ENCODE measurements at places on chromosomes 7 and 10.

GRCh38 chr7:158829021-158829341 lies 328 bp downstream of the ESYT2 start:
- DNase-seq, result peak; percentile 78

DNA sequence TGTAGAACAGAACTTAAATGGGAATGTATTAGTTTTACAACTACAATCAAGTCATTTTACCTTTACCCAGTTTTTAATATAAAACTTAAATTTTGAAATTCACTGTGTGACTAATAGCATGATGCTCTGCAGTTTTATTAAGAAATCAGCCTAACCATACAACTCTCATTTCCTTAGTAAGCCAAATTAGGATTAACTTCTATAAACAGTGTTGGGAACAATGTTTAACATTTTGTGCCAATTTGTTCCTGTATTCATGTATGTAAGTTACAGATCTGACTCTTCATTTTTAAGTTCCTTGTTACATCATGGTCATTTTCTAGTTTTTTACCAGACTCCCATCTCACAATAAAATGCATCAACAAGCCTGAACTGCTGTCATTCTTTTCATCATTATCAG lies 209.8 kb downstream of the ZEB1 start:
- no peak for DNase-seq

- no peak for DNase-seq
Observed at GRCh38 chr10:62870866-62871265, 54.7 kb upstream of the EGR2 start.

- no peak for DNase-seq
Observed at GRCh38 chr7:116906391-116906790, 44.0 kb downstream of the CAPZA2 start.

DNA sequence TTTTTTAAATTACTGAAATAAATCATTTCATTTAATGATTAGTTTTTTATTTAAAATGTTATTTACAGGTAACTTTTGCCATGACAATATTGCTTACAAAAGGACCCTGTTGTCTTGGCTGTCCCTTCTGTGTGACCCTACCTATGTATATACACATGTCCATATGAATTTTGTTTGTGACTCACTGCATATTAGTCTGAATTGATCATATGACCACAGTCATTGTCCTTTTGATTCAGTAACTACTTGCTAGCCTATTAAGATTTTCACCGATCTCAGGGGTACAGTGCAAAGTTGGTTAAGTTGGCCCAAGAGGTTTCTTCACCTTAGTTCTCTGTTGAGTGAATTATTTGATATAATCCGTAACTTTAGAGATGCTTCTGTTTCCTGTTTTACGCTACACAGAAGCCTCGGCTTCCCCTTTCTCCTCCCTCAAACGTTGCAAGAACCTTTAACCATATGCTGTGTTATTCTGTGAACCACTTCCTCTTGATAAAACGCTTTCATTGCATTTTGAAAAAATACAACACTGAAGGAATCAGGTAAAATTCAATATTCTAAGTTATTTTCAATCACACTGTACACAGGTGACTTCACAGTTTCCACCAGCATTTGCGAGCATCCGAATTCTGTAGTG lies 43.9 kb downstream of the APBB1IP start:
- no peak for DNase-seq

DNA sequence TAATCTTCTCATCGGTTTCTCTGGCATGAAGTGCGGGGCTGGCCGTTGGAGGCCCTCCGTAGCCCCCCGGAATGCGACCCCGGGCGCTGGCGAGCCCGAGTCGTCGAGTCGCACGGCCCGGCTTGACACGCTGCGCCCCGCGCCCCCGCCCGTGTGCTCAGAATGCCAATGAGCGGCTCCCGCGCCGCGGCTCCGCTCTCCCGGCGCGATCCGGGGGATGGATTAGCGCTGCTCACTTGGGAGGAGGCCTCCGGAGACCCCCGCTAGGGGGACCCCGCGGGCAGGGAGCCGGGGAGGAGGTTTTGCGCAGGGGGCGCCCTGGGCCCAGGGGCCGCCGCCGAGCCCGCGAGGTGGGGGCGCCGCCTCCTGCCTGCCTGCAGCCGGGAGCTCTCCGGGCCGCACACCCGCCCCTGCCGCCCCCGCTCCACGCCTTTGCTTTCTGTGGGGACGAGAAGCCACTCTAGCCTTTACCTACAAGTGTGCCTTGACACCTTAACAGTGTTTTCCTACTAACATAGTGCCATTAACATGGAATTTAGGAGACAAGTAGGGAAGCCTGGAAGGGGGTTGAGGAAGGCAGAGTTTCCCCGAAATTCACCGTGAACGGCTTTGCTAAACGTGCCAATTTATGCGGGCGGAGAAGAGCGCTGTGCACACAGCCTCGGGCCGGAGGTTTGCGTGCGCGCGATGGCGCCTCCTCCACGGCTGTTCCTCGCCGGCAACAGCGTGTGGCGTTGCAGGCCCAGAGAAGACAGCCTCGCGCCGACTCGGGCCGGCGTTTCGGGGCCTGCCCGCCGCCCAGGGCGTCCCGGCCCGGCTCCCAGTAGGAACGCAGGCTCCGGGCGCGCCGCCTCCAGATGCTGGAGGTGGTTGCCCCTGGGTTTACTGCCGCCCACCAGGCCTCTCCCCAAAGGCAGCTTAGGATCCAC lies 7.1 kb downstream of the SHH start:
- peak; percentile 62 for DNase-seq

DNA sequence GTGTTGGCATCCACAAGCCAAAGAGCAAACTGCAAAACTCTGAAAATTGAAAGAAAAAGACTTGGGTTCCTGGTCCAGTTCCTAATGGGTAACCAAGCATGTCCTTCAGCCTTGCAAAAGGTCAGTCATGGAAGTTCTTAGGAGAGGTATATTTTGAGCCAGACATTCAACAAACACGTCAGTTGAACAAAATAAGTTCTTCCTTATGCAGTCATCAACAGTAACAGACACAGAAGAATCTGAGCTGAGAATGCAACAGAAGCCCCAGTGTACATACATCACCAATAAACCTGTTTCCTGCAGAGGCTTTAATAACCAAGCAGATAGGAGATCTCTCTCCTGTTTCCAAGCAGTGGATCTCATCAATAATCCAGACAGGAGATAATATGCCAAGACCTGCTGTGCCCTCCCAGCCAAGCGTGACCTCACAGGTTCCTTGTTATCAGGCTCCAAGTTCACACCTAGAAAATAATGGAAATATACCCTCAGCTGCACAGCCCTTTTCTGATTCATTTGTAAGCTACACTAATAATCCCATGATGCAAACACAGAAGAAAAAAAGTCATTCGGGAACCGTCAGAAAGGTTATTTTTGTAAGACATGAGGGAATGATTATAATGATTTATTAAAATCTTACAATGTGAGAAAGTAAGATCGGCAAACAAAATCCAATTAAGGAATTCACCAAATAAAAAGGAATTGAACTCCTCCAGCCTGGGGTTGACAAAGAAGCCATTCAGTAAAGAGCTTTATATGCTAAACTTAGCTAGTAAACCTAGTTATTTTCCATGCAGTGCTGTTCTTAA lies 90.7 kb downstream of the DGKI start:
- no peak for DNase-seq

DNA sequence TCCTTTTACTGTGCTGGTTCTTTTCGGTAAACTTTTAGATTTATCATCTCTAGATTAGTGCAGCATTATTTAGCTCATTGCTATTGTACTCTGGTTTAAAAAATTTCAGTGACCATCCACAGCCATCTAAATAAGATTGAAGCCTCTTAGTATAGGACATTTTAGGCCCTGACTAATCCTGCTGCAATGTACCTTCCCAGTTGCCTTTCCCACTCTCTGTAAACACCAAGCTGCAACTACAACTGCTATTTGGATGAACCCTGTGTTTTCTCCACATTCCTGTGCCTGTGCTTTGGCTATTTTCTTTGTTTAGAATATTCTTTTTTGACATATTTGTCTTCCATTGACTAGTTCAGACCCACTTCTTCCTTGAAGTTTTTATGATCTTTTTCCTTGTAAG lies 314.6 kb downstream of the AUTS2 start:
- no peak for DNase-seq

DNA sequence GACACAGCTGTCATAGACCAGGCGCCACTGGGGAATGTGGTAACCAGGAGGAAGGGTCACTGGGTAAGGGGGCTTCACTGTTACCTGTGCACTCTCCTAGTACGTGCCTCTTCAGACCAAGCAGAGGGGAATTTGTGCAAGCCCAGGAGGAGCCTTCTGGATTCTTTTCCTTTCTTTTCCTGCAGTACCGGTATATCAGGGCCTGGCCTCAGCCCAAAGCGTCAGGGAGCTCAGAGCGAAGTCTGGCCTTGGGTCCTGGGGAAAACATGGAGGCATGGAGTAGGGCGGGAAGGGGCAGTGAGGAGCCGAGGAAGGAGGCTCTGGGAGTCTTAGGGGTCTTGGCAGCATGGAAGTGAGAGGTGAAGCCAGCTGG lies 133.6 kb upstream of the GDF10 start:
- DNase-seq, result no peak

DNA sequence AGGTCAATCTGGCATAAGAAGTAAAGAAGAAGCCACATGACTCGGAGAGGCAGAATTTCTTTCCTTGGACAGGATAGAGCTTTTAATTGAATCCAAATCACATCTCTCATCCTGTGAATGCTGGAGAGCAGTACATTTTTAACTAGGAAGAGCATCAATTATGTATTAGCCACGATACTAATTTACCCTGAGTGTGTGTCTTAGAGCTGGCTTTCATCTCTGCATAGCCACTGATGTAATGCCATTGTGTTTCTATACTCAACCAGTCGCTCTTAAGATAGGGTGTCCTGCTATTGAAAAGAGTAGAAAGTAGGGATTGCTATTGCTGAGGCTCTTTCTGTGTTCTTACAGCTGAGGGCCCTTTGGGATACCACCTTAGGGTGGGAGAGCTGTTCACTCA lies 280.3 kb downstream of the AUTS2 start:
- DNase-seq, result no peak

DNA sequence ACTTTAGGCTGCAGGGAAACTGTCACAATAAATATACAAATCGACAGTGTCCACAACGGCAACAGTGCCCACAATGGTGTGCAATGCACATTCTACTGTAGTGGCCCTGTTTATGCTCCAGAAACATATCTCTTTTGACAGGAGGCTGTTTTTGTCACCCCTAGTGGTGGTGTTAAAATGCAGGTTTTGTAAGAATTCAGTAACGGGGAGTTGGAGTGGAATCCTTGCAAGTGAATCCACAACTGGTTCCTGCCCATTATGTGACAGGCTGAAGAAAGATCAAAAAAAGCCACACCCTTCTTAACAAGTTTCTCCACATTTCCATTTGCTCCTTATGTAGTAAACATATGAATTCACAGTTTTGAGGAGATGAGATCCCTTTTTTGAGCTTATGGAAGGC lies 58.5 kb downstream of the BEND7 start:
- no peak for DNase-seq

- no peak for DNase-seq
Observed at GRCh38 chr10:86709396-86710185, 41.3 kb downstream of the LDB3 start.

DNA sequence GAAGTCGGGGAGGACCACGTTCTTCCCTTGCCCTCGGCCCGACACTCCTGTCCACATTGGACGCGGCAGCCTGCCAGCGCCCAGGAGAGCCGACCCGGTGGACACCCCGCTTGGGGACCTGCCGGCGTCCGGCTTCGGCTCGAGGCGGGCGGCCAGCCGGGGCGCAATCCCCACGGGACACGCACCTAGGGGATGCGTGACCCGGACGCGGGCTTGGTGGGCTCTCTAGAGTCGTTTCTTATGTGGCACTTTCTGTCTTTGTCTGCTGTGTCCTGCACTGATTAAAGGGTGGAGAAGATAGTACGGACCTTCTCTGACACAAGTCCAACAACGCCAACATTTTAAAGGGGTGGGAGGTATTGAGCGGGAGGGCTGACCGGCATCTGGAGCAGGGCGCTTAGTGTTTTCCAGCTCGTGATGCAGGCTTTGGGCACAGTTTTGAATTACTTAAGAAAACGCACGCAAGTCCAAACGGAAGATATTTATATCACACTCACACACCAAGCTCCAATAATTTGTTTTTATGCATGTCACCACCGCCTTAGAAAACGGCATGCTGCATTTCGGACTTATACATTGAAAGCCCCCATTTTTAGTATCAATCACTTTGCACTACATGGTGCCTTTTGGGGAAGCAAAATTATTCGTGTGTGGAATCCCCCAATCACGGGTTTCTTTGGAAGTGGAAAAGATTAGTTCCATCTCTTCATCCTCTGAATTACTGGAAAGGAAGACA lies 3.9 kb upstream of the SPAG6 start:
- DNase-seq, result no peak

- DNase-seq, result no peak
Observed at GRCh38 chr7:147497246-147497645, 1093.3 kb upstream of the C7orf33 start.

DNA sequence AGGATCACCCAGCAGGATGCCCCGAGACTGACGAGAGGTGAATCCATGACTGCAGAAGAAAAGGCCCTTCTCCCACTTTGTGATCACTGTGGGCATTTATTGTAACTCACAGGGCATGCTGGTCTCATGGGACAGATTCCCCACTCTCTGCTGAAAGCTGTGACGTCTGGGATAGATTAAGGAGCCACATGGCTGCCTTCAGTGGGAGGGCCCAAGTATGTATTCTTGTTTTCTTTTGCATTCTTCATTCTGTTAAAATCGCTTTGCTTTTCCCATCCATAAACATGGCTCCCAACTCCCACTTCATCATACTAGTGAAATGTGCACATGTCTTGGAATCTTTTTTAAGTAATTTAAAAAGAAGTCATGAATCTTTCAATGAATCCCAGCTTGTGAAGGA lies 67.2 kb downstream of the FAM107B start:
- no peak for DNase-seq

DNA sequence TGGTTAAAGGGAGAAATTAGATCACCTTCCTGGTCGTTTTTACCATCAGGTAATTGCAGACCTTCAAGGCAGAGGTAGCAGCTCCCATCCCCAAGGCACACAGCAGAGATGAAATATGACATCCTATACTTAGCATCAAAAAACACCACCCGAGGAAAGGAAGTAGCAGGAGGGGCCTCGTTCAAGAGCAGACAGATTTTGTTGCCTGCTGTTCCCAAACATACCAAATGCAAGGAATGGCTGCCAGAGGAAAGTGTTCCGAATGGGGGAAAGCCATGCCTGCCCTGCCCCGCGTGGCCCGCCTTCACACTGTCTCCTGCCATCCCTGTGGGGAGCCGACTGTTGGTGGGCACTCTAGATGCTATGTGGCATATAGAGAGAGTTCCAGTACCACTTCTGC lies 18.0 kb downstream of the FKBP6 start:
- no peak for DNase-seq

GRCh38 chr7:40979296-40979695 lies 723.6 kb downstream of the INHBA start:
- DNase-seq, result no peak

GRCh38 chr7:106058928-106059324 lies 53.2 kb downstream of the SYPL1 start:
- no peak for DNase-seq

GRCh38 chr10:124332426-124332825 lies 86.3 kb downstream of the OAT start:
- DNase-seq, result no peak

- no peak for DNase-seq
Observed at GRCh38 chr10:34670081-34670480, 145.0 kb downstream of the PARD3 start.

GRCh38 chr10:24494777-24495176 lies 228.9 kb downstream of the ARHGAP21 start:
- DNase-seq, result no peak
